Activated CD4-positive, alpha-beta T cell treated with anti-CD3 and anti-CD28 coated beads, Interleukin-2, amount 50 U/mL, for 16 hours (primary cell): ENCODE measurements at places on chromosomes 6 and 20.

DNA sequence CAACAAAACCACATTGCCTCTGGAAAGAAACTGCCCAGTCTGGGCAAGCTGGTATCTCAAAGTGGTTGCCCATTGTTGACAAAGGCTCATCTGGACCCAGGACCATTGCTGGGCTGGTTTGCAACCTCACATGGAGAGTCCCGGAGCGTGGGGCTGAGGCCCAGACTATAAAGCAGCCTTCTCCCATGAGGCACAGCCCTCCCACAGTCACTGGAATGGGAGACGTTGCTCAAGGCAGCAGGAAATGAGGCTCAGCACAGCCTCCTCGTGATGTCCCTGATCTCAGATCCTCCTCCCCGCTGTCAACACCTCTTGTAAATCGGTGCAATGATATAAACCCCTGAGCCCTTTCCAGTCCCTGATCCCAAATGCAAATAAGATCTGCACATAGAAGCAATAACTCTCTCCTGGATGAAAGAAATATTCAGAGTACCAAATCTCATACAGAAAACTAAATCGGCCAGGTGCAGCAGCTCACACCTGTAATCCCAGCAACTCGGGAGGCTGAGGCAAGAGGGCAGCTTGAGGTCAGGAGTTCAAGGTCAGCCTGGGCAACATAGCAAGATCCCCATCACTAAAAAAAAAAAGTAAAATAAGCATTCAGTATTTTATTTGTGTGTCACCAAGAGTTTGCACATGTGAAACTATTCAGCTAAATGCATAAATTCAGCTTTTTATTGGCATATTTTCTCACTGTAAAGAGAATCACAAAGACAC is 103.0 kb upstream of the RREB1 start:
- no peak for DNase-seq

DNA sequence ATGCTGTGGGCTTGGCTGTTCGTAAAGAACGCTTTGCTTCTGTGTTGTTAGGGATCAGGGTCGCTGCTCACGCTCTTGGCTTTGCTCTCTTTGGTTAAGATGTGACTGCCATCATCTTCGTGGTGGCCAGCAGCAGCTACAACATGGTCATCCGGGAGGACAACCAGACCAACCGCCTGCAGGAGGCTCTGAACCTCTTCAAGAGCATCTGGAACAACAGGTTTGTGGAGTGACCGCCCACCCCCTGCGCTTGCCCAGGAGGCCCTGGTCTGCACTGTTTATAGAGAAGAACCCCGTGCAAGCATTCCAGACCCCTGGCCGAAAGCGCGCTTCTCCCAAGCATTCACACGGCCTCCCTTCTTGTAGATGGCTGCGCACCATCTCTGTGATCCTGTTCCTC is 57.1 kb downstream of the GNAS start:
- DNase-seq = no peak

- DNase-seq = no peak
Observed at GRCh38 chr6:37850728-37851285, 31.3 kb downstream of the ZFAND3 start.

DNA sequence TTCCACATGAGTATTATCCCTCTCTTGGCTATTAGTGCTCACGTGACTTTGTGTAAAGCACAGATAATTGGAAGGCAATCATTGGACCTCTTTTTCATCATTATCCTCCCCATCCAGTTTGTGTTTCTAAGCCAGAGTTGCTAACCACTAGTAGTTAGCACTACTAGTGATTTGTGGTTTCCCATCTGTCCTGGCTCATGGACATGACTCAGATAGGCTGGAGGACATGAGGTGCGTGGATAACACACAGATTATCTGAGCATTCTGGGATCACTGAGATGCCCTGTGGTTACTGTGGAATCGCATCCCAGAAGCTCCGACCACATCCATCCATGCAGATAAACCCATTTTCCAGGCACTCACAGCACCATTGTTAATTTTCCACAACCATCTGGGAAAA is 123.8 kb upstream of the NAA20 start:
- no peak for DNase-seq

GRCh38 chr6:144007478-144008119 is 460 bp downstream of the PLAGL1 start:
- DNase-seq = no peak

DNA sequence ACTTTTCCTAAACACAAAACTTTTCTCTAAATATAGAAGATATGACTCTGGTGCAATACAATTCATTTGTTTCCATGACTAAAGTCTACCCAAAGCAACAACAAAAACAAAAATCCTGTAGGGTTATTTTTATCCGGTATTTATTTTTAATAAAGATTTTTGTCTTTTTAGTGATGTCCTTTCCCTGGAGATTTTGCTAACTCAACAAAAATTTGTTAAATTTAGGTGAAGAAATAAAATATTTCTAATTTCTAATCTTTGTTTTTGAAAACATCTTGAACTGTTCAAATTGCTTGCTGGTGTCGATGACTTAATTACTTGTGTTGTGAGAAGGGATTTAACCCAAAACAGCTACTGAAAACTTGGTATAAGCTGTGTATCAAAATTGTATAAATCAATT is 741.8 kb downstream of the HDGFL1 start:
- DNase-seq = no peak

- no peak for DNase-seq
Observed at GRCh38 chr20:51763965-51764602, 4.1 kb downstream of the ATP9A start.

DNA sequence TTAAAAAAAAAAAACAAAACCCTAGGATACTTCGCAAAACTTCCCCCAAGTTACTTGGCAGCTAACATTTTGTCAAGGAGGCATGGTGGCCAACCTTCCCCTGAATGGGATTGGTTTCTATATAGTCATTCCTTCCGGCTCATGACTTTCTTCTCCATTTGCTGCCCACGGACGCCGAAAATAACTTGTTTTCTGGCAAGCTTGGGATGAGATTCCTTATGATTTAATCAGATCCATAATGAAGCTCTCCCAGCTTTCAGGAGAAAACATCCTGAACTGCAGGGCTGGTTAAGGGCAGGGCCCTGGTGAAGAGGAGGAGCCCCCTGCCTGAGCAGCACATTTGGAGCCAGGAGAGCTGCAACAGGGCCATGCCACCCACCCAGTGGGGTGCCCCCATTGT is 49.9 kb downstream of the PPP1R16B start:
- DNase-seq = no peak
